ENCODE measurements at places on chromosomes 5 and 9. TPM values are rescaled to one million over a fixed set of nuclear protein-coding genes. Genes with fewer than 3 reads are reported as not detected.
A peak's percentile ranks its signal among the peaks of the same experiment; 100 is the strongest.

GRCh38 chr5:149206524-149207141 lies 65.0 kb upstream of the AFAP1L1 start:
- DNase-seq = no peak

DNA sequence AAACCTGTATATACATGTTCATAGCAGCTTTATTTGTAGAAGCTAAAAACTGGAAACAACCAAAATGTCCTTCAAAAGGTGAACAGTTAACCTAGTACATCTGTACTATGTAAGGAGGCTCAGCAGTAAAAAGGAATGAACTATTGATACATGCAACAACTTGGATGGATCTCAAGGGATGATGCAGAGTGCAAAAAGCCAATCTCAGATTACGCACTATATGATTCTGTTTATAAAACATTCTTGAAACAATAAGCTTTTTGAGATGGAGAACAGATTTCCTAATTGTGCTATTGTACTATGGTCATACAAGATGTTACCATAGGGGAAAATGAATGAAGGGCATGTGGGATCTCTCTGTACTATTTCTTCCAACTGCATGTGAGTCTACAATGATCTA lies 88.9 kb downstream of the PAM start:
- DNase-seq = no peak

GRCh38 chr5:96756985-96757384 lies 50.8 kb downstream of the ERAP1 start:
- peak; percentile 4 for DNase-seq

DNA sequence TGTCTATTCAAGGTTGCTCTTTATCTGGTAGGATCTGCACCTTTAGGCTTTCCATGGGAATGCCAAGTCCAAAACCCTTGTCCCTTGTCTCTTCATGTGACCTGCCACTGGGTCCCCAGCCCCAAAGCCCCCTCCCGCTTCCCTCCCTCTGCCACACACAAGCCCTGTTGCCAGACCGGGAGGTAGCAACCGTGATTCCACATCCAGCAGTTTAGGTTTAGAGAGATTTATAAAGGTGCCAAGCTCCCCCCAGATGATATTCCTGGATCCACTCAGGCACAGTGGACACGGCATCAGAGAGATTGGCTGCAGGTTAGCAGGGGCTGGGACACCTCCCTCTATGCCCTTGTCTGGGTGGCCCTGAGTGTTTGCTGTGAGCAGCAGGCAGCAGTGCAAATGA lies 504.7 kb downstream of the CCDC171 start:
- no peak for DNase-seq

The SREK1IP1 gene
- 26.1 TPM for total RNA-seq
